ENCODE measurements at places on chromosomes 4 and X. TPM values are rescaled to one million over a fixed set of nuclear protein-coding genes. Genes with fewer than 3 reads are reported as not detected.

DNA sequence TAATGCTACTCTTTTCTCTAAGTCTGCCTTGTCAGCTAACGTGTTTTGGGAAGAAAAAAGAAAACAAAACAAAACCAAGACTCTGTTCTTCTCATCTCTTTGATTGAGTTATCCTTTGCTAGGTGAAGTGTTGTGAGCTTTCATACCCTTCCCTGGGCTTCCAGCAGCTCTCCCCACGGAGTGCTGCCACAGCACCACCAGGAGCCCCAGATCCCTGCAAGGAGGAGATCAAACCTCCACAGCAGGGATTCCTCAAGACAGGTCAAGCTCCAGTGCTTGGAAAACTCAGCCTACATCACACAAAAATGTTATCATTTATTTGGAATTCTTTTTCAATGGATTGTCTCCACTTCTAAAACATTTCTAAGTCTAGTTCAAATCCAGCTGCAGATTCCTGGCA is 1981.9 kb upstream of the TENM3 start:
- ATAC-seq, result no peak

- no peak for ATAC-seq
Measured at GRCh38 chr4:41141900-41142299, 72.4 kb downstream of the APBB2 start.

DNA sequence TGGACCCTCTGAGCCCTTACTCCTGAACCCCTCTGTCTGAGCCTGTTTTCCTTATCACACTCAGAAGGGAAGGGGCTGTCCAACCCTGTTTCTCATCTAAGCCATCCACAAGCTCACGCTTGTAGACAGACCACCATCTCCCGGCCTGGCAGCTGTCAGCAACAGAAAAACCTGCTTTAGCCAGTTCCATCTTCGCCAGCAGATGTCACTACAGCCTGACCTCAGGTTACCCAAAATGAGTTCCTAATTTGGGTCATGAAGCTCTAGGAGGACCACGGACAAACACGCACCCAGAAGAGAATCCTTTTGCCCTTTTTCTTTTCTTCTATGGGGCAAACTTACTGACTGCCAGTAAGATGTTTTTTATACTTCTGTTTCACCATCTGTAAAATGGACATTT is 445.4 kb downstream of the BCOR start:
- no peak for ATAC-seq

TCP11X2 gene
- total RNA-seq, result not detected

RRH gene
- total RNA-seq, result 0.78 TPM

OPRPN gene
- not detected for total RNA-seq

- peak; percentile 19 for ATAC-seq
Measured at GRCh38 chr4:185142564-185142911, 528 bp upstream of the SLC25A4 start.

DNA sequence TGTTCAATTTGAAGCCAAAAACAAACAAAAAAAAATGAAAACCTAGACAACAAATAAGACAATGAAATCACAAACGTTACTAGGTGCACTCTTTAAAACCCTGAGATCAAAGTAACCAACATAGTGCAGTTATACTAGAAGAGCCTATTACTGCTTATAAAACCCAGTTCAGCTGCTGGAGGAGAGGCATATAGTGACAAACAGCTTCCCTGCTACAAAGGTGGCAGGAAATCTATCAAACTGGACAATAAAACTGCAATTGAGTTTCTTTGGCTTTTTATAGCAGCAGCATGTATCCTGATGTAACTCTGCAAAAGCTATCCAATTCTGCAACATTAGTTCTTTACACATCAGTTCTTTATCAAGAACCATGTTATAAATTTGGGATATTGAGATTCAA is 155.6 kb downstream of the LRBA start:
- no peak for ATAC-seq

DNA sequence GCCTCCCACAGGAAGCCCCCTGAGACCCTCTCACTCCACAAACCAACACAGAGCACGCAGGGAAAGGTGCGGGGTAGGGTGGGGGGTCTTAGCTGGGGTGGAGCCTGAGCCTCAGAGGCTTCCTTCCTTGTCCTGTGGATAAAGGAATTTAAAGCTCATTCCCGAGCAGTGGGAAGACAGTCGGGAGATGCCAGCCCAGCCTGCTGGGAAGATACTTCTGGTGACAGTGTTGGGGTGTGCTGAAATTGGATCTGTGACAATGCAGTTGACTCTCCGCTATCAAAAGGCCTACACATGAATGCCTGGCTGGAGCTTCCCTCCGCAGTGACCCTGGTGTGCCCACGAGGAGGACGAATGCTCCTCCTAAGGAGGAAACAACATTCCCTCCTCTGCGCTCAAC is 45.5 kb downstream of the JAKMIP1 start:
- no peak for ATAC-seq

CLNK gene
- total RNA-seq, result not detected

DNA sequence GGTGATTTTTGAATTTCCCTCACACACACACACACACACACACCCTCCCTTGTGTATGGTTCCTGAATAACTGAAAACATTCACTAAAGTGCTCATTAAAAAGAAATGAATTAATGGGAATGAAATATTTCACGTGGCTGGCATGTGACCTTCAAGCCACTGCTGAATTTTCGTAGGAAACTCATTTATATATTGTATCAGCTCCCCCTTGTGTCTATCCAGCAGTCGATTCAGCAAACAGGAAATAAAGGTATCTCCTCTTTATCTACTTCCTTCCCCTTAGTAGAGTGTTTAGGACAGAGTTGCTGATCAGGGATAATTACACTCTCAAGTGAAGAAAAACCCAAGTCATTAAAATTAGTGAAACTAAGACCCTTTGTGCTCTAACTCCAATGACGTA is 912.6 kb upstream of the LCORL start:
- ATAC-seq, result no peak

FLNA gene
- 1,383 TPM for total RNA-seq

All from activated T-helper 17 cell treated with anti-CD3 and anti-CD28 coated beads, Interleukin-2, amount 50 U/mL, for 72 hours (primary cell).